AG08396 (cell line): ENCODE measurements at places on chromosomes 6 and 20.

DNA sequence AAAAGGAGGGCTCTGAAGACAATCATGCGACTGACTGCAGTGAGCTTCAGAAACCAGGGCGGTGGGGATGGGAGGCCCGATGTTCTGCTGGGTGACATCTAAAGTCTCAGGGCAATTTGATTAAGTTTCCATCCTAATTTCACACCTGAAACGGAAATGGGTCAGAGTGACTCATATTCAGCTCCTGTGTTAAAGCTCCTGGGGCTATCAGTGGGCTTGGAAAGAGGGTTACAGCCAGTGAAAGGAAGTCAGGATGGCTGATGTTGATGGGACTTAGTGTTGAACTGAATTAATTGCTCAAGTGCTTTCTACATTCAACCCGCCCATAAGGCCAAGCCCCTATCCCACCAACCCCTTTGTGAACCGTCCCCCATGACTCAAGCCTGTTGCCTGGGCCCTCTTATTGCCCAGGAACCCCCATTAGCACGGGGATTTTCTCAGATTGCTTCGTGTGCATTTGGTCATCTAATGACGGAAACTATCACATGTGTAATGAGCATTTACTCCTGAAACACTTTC is 47.1 kb upstream of the TBC1D7 start:
- no peak for DNase-seq

- no peak for DNase-seq
Measured at GRCh38 chr20:57682184-57683101, 27.4 kb downstream of the PMEPA1 start.

DNA sequence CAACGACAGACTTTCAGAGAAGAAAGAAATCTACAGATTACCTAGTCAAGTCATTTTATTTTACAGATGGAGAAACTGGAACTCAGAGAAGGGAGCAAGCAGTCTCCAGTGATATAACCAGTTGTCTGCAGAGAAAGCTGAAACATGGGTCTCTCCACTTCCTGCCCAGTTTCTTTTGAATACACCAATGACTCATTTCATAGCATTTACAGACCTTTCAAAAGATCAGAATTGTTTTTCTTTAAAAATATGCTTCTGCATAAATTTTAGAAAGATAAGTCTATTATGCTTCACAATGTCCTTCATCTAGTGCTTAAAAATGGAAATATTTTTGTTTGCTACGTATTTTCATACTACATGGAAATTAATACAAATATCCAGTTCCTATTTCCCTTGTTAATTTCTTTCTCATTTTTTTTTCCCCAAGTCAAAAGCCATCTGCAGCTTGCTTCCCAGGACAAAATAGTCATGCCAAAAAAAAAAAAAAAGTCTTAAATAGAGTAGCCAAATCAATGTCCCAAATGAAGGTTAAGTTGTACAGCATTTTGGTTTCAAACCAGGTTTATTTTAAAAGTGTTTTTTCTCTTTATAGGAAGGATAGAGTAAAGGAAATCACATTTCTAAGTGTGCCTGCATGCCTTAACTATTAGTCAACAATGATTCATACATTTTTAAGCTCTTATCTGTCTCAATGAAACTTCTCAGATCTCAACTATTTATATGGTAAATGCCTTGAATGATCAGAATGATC is 36.9 kb downstream of the ARHGAP18 start:
- DNase-seq: peak; percentile 18

DNA sequence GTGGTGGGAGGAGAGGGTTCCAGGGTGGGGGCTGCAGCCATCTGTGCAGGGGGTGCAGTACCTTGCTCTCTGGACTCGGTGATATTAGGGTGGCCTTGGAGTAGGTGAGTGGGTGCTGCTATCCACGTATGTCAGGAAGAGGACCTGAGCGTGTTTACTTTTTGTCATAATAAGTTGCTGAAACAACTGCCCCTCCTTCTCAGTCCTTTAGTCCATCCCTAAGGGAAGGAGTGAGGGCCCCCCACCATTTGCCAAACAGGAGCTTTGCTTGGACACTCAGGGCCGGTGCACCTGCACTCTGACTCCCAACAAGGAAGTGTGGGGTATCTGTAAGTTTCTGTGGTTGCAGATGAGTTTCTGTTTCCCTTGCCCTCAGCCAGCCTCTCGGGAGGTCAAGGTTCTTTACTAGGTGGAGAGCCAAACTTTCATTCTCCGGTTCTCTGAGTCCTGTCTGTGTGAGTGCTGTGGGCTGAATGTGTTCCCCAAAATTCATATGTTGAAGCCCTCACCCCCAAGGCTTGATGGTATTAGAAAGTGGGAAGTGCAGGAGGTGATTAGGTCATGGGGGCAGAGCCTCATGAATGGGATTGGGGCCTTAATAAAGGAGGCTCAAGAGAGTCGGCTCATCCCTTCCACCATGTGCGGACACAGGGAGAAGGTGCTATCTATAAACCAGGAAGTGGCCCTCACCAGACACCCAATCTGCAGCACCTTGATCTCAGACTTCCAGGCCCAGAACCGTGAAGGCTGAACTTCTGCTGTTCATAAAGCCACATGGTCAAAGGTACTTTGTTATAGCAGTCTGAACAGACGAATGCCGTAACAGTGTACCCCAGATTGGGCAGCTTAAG is 19.6 kb upstream of the CCR6 start:
- no peak for DNase-seq

DNA sequence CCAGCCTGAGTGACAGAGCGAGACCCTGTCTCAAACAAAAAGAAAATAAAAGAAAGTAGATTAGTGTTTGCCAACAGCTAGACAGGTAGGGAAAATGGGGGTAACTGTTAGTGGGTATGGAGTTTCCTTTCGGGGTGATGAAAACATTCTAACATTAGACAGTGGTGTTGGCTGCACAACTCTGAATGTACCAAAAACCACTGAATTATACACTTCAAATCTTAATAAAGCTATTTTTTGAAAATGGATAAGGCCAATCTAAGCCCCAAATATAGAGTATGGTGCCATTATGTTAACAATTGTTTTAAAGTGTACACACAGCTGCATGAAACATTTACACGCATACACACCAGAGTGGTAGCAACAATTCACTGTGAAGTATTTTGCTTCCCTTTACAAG is 57.0 kb downstream of the BMP7 start:
- no peak for DNase-seq
